ACHN (cell line): ENCODE measurements at places on chromosomes 3 and 15.

DNA sequence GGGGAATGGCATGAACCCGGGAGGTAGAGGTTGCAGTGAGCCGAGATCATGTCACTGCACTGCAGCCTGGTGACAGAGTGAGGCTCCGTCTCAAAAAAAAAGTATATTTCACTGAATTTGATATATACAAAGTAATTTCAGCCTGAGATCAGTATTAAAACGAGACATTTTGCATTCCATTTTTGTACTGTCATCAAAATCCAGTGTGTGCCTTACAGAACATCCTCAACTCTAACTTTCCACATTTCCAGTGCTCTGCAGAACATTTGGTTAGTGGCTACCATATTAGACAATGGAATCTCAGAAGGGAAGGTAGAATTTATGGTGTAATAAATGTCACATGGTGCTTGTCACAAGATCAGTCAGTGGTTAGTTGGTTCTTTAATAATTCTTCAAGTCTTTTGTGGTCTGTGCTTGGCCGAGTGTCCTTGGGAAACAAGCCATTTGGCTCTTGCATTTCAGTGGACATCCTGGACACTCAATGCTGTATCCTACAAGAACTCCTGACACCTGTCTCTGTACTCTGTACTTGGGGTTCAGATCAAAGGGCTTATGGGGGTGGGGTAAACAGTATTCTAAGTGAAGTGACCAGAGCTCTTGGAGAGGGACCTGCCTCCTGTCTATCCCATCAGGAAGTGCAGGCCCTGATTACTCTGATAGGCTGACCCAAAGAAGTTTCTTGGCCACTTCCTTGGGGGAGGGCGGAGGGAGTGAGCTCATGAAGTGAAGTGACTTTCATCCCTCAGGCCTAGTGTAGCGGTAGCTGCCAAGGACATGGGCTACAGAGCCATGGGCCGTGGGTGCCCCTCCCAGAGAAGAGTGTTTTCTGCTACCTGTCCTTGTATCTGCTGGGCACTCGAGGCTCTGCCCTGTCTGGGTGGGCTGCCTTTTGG, 3.7 kb downstream of the ACVR2B start:
- no peak for DNase-seq

DNA sequence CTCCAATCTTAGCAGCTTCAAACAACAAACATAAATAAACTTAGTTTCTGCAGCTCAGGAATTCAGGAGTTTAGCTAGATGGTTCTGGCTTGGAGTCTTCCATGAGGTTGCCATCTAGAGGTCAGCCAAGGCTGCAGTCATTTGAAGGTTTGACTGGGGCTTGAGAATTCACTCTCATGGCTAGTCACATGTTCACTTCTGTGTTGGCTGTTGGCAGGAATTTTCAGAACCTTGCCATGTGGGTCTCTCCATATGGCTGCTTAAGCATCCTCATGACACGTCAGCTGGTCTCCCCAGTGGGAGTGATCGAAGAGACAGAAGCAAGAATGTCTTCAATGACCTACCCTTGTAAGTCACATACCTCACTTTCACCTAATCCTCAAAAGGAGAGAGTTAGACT, 269.2 kb upstream of the CNTN3 start:
- DNase-seq: peak; percentile 8

DNA sequence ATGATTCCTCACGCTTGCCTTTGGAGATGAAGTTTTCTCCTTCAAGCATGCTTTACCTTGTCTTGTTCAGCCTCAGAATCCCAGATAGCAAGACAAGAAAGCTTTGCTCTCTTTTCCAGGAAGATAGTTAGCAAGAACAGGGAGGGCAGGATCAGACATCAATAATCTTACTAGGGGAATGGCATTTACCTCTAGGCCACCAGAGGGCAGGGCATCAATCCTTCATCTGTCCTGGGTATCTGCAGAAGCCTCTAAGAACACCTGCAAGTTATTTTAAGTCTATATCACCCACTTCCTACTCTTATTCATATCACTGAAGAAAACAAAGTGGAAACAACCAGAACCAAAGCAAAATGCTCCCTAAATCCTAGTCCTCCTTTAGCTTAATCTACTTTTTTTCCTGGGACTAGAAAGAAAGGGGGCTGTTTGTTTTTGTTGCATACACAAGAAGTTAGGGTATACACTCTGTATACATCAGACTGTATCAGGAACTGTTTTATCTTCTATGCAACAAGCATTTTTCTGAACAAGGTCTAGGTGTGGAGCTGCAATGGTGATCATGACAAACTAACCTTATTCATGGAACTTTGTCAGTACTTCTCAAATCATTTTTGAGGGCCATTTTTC, 862.5 kb downstream of the CADM2 start:
- DNase-seq: peak; percentile 32

- no peak for DNase-seq
Observed at GRCh38 chr3:67704322-67704721, 49.9 kb upstream of the SUCLG2 start.

- DNase-seq: no peak
Observed at GRCh38 chr3:30661098-30661873, 54.9 kb downstream of the TGFBR2 start.

DNA sequence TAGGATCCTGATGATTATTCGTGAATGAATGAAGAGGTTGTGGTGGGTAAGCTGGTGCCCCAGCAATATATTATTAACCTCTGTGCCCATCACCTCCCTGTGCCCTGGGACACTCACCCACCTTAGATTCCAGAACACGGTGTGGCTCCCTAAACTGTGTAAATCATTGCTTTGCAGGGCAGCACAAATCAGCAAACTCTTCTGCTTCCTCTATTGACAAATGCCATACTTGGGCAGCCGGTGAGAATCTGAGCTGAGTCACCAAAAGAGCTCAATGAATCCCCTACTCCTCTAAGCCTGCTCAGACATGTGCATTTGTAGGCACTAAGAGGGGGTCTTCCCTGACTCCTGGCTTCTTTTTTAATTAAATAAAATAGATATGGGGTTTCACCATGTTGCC, 15.7 kb downstream of the UQCC5 start:
- no peak for DNase-seq

DNA sequence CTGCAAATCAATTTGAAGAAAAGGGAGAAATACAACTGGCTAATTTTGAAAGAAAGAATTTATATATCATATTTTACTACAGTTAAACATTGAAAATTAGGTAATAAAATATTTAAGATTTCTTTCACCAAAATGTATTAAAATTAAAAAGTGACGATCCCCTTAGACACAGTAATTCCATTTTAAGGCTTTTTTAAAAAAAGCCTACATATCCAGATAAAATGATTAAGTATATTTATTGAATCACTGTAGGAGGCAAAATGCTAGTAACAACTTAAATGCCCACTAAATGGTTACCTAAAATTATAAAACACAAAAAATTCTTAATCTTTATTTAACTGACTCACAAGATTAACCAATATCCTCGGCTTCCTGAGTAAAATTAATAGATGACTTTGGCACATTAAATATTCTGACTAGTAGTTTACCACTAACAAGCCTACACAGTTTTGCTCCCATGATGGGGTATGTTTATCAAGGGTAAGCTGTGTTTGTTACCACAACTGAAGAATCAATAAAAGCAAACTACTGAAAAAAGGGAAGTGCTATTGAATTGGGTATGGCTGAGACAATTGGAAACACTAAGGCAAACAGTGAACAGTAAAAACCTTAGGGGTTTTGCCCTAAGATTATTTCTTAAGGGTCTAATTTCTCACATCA, 28.4 kb downstream of the ANKRD28 start:
- no peak for DNase-seq
